Endothelial cell of umbilical vein (primary cell): ENCODE measurements at places on chromosomes 7 and 10.

GRCh38 chr10:69045441-69046300 is 42.2 kb upstream of the SRGN start:
- H3K36me3 ChIP-seq: no peaks in the 10 kb centered on the region
- no peak for DNase-seq
- no peaks in the 10 kb centered on the region for H3K27me3 ChIP-seq
- H3K27ac ChIP-seq: no peak overlapping the region
- H3K4me3 ChIP-seq: no peak overlapping the region

- DNase-seq: no peak
- H3K27me3 ChIP-seq: no peaks in the 10 kb centered on the region
- H3K36me3 ChIP-seq: no peaks in the 10 kb centered on the region
- no peaks in the 10 kb centered on the region for H3K4me1 ChIP-seq
- H3K27ac ChIP-seq: no peak overlapping the region
Observed at GRCh38 chr10:76433161-76434005, 1002.0 kb downstream of the LRMDA start.

- H3K27ac ChIP-seq: no peak overlapping the region
- H3K4me1 ChIP-seq: peaks cover 13% of the 10 kb centered on the region
- DNase-seq: peak; percentile 39
- H3K4me3 ChIP-seq: no peak overlapping the region
- no peaks in the 10 kb centered on the region for H3K36me3 ChIP-seq
Observed at GRCh38 chr7:73526896-73527821, 5.1 kb upstream of the BAZ1B start.

DNA sequence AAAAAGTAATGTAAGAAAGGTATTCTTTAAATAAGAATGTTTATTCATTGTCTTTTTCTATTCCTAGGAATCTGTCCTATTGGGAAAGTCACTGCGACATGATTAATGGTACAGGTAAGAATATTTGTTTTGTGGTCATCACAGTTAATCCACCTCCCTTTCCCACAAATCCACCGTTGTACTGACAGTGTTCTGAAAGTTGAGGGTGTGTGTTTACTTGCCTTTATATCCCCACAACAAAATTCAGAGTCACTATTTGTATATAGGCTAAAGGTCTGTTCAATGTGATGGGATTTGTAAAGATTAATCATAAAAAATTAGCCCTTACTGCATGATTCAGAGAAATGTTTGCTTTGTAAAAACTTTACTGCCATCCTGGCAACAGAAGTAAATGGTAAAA is 27.9 kb downstream of the CD36 start:
- H3K27ac ChIP-seq: no peak overlapping the region
- no peaks in the 10 kb centered on the region for H3K36me3 ChIP-seq
- no peaks in the 10 kb centered on the region for H3K27me3 ChIP-seq
- H3K4me3 ChIP-seq: no peak overlapping the region
- no peak for DNase-seq

GRCh38 chr7:76352193-76352592 is 6.6 kb downstream of the YWHAG start:
- no peak overlapping the region for H3K27ac ChIP-seq
- no peak overlapping the region for H3K4me3 ChIP-seq
- H3K36me3 ChIP-seq: peaks cover 11% of the 10 kb centered on the region
- peaks cover 35% of the 10 kb centered on the region for H3K4me1 ChIP-seq
- DNase-seq: no peak
- H3K27me3 ChIP-seq: no peaks in the 10 kb centered on the region

DNA sequence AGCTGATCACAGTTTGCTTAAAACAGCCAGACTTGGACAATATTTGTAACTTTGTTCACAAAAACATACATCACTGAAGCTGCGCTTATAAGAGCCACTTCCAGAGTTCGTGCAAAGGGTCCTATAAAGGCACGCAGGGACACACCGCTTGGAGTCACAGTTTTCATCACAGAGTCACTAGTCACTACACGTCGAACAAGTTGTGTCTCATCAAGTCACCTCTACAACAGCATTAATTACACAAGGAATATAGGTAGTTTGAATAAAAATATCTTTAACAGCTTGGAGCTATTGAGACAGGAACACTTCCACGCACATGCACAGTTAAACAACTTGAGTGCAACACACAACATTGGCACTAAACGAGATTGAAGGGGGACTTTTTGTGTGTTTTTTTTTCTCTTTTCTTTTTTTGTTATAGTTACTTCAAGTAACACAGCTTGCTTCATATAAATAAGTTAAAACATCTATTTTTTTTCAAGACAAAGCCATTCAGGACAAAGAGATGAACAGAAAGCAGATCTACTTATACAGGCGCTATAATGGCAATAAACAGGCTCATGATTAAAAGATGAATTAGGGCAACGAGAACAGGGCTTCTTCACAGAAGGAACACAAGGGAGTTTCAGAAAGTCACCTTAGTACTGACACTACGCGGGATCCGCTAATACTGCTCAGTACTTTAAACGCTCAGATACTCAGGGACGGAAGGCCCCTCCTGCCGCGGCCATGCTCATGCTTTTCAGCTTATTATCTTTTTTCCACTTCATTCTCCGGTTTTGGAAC is 2.2 kb downstream of the HOXA5 start:
- H3K4me1 ChIP-seq: peaks cover 74% of the 10 kb centered on the region
- peak overlapping the region; percentile 82 for H3K27ac ChIP-seq
- peaks cover 17% of the 10 kb centered on the region for H3K36me3 ChIP-seq
- peak overlapping the region; percentile 29 for H3K4me3 ChIP-seq
- no peaks in the 10 kb centered on the region for H3K27me3 ChIP-seq

- H3K4me3 ChIP-seq: no peak overlapping the region
- no peaks in the 10 kb centered on the region for H3K27me3 ChIP-seq
Observed at GRCh38 chr10:6274040-6274439, 71.3 kb downstream of the PFKFB3 start.
